ENCODE measurements at places on chromosomes 16 and 17. TPM values are rescaled to one million over a fixed set of nuclear protein-coding genes. Genes with fewer than 3 reads are reported as not detected.

SLFN11 gene
- 0.26 TPM for total RNA-seq

KRT24 gene
- total RNA-seq, result not detected

KRT40 gene
- total RNA-seq, result not detected

MT1A gene
- not detected for total RNA-seq

HOXB4 gene
- total RNA-seq, result 6.5 TPM

DNA sequence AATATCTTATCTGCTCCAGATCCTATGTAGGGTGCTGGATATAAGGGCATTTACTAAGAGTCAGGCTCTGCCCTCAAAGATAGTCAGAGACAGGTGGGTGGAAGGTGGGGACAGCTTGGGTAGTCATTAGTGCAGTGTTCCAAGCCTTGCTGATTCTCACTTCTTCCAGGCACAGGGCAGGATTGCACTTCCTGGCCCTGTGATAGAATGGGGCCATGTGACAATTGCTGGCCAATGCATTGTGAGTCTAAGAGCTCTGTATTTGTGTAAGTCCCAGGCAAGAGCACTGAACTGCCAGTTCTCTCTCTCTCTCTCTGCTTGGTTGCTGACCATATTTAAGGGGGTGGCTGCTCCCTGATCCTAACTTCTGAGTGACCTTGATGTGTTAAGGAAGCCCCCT is 112.1 kb downstream of the C16orf78 start:
- DNase-seq, result no peak
- H3K4me1 ChIP-seq, result no peaks in the 10 kb centered on the region
- no peak overlapping the region for H3K4me3 ChIP-seq
- H3K36me3 ChIP-seq, result peaks cover 8% of the 10 kb centered on the region
- no peak overlapping the region for H3K27ac ChIP-seq
- H3K27me3 ChIP-seq, result peaks cover 4% of the 10 kb centered on the region

- H3K36me3 ChIP-seq, result no peaks in the 10 kb centered on the region
- no peak overlapping the region for H3K4me3 ChIP-seq
- DNase-seq, result no peak
Observed at GRCh38 chr16:75506574-75506973, 11.3 kb upstream of the CHST6 start.

DNA sequence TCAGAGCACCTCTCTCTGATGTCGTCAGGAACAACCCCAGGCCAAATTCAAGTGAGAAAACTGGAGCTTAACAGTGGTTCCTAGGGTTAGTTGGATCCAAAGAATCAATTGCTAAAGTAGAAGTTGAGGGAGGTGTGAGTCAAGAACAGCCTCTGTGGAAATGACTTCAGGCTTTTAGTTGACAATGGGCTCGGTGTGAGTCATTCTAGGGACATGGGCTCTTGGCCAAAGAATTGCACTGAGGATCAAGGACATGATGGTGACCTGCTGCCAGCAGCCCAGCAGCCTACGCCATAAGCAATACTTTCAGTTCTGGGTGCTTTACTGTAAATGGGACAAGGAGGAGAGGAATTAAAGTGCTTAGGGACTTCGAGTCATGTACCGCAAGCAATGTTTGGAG is 32.1 kb upstream of the SMURF2 start:
- H3K4me1 ChIP-seq, result no peaks in the 10 kb centered on the region
- H3K27ac ChIP-seq, result no peak overlapping the region
- no peaks in the 10 kb centered on the region for H3K36me3 ChIP-seq

DNA sequence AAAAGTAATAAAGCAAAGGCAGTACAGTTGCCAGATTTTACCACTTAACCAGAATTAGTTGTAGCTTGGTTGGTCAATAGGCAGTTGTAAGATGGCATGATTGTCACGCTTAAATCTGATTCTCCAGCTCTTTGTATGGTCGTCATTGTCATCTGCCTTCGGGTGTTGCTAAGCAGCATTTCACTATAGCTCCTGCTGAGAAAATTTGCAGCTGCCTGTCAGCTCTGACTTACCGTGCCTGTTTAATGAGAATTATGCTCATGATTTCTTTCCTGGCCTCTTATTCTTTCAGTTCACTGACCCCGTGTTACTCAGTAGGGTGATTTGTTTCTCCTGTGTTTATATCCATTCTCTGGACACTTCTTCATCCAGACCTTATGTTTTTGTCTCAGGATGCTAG is 66.7 kb downstream of the TANGO6 start:
- H3K4me1 ChIP-seq, result no peaks in the 10 kb centered on the region
- H3K36me3 ChIP-seq, result no peaks in the 10 kb centered on the region
- H3K27me3 ChIP-seq, result no peaks in the 10 kb centered on the region

DNA sequence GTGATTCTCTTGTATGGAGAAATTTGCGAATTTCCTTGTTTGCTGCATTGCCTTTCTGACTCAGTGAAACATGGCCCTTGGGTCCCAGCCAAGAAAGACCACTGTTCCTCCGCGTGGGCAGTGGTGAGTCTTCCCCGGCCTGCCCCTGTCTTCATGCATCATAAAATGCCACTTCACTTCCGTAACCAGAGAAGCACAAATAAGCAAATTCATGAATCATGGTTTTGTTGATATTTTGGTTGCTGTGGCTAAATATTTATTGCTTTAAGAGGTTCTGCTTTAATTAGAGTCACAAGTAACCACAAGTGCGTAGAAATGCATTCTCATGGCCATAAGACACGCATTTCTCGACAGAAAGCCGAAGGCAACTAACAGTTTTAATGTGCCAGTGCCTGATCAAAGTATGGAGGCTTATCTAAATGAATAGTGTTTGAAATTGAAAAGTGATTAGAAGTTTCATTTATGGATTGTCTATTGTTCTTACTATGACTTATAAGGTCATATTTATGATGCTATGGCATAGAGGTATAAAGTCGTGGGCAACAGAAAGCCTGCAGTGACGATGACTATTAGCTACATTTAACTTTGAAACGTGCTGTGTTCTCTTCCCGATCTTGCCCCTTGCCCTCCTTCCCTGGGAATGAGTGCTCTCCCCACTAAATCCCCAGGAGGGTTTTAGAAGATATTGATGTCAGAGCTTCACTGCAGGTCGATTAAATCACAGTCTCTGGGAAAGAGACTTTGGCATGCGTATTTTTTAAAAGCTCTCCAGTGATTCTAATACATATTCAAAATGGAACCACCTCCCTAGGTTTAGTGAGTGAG is 76.0 kb downstream of the WIPI1 start:
- no peak for DNase-seq
- H3K27me3 ChIP-seq, result peaks cover 2% of the 10 kb centered on the region
- H3K36me3 ChIP-seq, result no peaks in the 10 kb centered on the region
- H3K4me1 ChIP-seq, result peaks cover 35% of the 10 kb centered on the region

GRCh38 chr17:64390044-64390443 is 616 bp downstream of the PECAM1 start:
- peak overlapping the region; percentile 100 for H3K27ac ChIP-seq
- H3K4me1 ChIP-seq, result peaks cover 68% of the 10 kb centered on the region
- peak overlapping the region; percentile 97 for H3K4me3 ChIP-seq
- DNase-seq, result no peak

GRCh38 chr16:73062743-73063733 is 15.1 kb upstream of the ZFHX3 start:
- H3K4me1 ChIP-seq, result peaks cover 50% of the 10 kb centered on the region
- H3K27me3 ChIP-seq, result peaks cover 25% of the 10 kb centered on the region
- DNase-seq, result no peak
- H3K27ac ChIP-seq, result no peak overlapping the region
- H3K36me3 ChIP-seq, result peaks cover 3% of the 10 kb centered on the region

Data from endothelial cell (in vitro differentiated cells).